Stimulated activated CD8-positive, alpha-beta memory T cell treated with anti-CD3 and anti-CD28 coated beads, Interleukin-2, amount 100 ng/mL, for 48 hours (primary cell): ENCODE measurements at places on chromosomes 5 and 9.

DNA sequence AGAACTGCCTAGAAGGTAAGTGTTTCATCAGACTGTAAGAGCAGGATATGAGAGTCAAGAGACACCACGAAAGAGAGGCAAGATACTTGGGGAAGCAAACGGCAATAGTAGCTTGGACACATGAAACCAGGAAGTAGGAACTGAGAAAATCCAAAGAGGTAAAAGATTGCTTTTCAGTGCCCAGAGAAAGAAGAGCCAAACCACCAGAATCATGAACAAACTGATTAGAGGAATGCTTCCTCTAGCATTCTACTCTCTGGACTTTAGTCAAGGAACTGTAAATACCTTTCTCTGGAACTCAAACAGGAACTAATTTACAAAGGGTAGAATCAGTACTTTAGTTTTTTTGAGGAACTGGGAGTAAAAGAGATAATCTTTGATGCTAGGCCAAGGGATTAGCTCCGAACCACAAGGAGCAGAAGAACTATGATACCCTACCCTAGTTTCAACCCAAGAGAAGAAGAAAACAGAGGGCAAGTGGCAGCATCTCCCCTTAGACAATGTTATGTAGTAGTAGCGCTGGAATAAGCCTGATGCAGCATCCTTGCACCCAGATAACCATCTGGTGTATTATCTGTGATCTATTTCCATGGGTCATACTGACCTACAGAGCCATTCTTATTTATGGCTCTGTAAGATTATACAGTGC lies 41.3 kb downstream of the EFCAB9 start:
- DNase-seq = no peak

DNA sequence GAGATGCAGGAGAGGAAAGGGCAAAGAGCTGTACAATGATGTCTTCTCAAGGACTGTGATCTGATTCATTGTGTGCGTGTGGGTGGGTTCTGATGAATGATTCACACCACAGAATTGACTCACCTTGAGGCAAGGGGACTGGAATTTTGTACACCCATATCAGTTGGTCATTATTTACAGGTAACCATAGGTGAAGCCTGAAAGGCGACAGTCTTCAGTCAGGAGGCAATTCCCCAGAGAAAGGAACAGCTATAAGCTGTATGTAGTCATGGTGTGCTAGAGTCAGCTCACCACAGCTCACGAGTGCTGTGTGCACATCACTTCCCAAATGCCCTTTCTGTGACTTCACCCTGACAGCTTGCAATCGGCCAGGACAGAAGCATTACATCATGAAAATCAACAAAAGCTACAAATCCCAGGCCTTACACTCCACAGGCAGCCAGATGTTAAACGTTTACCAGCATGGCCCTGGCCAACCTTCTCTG lies 87.6 kb upstream of the RPS23 start:
- peak; percentile 16 for DNase-seq

DNA sequence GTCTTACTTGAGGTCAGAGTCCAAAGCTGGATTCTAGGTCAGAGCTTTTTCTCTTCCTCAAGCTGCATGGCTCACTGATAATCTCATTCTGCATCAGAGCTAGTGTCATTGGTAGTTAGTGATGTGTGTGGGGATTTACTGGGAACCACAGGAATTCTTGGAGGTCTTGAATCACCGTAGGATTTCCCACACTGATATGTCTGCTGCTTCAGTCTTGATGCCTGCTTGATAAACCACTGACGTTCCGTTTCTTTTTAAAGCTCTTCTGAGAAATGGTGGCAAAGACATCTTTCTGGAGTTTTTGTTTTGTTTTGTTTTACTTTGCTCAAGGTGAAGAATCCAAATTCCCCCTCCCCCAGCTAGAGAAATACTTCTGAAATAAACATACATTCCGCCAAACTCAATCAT lies 1.2 kb upstream of the GARIN3 start:
- DNase-seq = no peak

GRCh38 chr9:28714188-28714587 lies 1140.9 kb upstream of the C9orf72 start:
- no peak for DNase-seq

DNA sequence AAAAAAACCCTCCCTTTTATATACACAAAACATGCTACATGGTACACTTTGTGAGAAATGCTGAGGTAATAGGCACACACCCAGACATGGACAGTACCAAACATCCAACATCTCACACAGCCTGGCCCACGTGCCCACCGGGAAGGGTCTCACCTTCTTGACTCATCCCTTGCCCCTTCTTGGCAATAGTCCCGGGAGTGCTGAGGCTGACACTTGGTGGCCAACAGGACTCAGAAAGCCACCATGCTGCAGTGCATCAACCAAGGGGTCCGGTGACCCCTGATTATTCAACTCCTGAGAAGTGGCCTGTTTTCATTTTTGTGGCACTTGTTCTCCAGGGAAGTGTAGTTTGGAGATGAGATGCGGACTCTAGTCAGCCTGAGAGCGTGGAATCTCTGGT lies 35.0 kb downstream of the ANGPTL2 start:
- DNase-seq = no peak

DNA sequence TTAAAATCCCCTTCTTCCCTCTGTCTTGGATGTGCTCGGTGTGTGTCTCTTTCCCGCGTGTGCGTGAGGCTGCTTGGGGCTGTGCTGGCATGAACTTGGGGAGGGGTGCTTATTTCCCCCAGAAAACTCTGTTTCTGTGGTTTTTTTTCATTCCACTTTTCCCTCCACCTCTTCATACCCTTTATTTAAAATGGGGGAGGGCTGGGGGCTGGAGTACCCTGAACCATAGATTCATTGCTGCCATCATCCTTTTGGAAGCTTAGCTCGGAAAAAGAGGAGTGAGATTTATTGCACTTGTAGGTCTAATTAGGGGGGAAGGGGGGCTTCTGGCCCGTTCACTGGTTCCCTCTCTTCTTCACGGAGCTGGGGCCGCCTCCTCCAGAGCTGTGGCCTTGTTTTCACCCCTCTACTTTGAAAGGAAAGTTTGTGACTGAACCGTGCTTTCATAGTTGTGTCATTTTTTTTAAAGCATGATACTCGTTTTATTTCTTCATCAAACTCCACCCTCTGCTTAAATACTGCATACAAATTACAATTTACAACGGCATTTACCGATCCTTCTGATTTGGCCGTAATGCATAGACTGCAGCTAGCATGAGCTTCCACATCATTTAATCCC lies 2.9 kb downstream of the NR2F1 start:
- no peak for DNase-seq

- DNase-seq = no peak
Measured at GRCh38 chr9:68648971-68649370, 56.1 kb upstream of the PIP5K1B start.

- DNase-seq = no peak
Measured at GRCh38 chr5:158619083-158619788, 480.5 kb downstream of the EBF1 start.

DNA sequence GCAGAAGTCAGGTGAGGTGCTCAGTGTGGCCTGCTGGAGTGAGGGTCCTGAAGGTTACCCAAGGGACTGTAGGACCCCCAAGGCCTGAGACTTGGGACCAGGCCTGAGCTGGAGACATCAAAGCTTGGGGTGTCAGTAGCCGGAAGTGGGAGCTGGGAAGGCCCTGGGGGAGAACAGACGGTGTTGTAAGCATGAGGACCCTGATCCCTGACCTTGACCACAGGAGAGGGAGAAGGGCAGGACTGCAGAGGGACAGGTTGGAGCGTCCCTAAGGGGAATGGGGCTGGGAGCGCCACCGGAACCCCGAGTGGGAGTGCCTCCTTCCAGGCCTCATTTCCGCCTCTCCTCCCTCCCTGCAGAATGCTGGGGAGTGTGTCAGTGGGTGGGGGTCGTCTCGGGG lies 533 bp downstream of the TTC16 start:
- no peak for DNase-seq

DNA sequence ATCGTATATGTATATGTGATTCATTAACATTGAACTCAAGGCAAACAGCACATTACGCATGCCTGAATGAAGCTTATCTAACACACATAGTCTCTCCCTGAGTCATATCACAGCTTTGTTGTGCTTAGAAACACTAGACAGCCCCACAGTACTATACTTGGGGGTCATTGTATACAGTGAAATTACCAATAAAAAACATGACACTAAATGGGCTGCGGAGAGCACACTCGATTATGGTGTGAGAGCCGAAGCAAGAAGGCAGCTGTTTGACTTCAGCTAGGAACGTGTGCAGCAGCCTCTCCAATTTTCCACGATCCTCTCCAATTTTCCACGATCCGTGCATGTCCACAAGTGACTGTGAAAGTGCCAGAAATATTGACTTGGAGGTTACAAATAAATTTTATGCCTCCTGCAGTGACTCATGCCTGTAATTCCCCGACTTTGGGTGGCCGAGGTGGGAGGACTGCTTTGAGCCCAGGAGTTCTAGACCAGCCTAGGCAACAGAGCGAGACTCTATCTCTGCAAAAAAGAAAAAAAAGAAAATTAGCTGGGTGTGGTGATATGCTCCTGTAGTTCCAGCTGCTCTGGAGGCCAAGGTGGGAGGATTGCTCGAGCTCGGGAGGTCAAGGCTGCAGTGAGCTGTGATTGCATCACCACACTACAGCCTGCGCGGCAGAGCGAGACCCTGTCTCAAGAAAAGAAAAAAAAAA lies 102.4 kb downstream of the DAPK1 start:
- no peak for DNase-seq
